Stimulated activated CD8-positive, alpha-beta memory T cell treated with anti-CD3 and anti-CD28 coated beads, Interleukin-12 subunit alpha, Interleukin-12 subunit beta, amount 100 ng/mL, for 1 hour (primary cell): ENCODE measurements at places on chromosomes 2 and 18.

GRCh38 chr2:216802516-216803215, 57.2 kb downstream of the TNP1 start:
- DNase-seq = no peak

- DNase-seq = no peak
These were observed 216.9 kb downstream of the SRBD1 start for GRCh38 chr2:45394216-45394615.

DNA sequence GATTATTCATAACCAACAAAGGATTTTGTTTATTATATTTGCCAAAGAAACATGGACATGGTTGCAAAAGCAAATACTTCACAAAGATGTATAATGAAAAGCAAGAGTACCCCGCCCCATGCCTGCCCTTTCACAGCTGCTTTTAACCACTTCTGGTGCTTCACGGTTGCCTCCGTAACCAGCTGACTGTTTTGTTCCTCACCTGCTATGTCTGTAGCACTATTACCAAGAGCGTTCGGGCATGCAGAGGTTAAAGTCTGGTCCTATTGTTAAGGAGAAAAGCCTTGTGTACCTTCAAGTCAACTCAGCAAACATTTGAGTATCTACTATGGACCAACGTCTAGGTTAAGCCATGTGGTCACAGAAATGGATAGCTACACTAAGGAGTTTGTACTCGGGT, 115.2 kb upstream of the FOSL2 start:
- DNase-seq = no peak

- DNase-seq = no peak
These were observed 85.0 kb downstream of the LIPG start for GRCh38 chr18:49646873-49647272.

GRCh38 chr2:105376789-105377240, 22.0 kb downstream of the FHL2 start:
- DNase-seq = no peak

GRCh38 chr18:39806525-39806924, 2148.5 kb upstream of the PIK3C3 start:
- DNase-seq = no peak

- no peak for DNase-seq
These were observed 1.8 kb downstream of the CNNM3 start for GRCh38 chr2:96817882-96818281.

GRCh38 chr2:18110222-18110621, 231.8 kb downstream of the KCNS3 start:
- DNase-seq = no peak

GRCh38 chr2:147331790-147332419, 512.9 kb upstream of the ACVR2A start:
- DNase-seq = peak; percentile 35

GRCh38 chr2:240965296-240965904, 33.0 kb upstream of the SNED1 start:
- DNase-seq = no peak

GRCh38 chr2:151857650-151858049, 29.4 kb upstream of the ARL5A start:
- no peak for DNase-seq

DNA sequence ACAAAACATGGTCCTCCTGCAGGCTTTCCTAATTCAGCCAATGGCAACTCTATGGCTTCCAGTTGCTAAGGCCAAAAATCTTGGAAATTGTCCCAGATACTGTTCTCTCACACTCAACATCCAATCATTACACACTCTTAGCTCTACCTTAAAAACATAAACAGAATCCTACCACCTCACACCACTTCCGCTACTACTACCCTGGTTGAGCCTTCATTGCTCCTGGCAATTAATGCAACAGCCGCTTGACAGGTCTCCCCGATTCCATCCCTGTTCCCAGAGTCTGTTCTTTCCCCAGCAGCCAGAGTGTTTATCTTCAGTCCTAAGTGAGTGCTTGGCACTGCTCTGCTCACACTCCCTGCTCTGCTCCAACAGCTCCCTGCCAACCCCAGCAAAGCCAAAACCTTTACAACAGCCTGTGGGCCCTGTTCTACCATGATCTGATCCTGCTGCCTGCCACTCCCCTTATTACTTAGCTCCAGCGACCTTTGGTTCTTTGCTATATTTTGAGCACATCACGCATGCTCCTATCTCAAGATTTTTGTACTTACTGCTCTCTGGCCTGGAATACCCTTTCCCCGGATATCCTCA, 67.5 kb upstream of the AMMECR1L start:
- no peak for DNase-seq

DNA sequence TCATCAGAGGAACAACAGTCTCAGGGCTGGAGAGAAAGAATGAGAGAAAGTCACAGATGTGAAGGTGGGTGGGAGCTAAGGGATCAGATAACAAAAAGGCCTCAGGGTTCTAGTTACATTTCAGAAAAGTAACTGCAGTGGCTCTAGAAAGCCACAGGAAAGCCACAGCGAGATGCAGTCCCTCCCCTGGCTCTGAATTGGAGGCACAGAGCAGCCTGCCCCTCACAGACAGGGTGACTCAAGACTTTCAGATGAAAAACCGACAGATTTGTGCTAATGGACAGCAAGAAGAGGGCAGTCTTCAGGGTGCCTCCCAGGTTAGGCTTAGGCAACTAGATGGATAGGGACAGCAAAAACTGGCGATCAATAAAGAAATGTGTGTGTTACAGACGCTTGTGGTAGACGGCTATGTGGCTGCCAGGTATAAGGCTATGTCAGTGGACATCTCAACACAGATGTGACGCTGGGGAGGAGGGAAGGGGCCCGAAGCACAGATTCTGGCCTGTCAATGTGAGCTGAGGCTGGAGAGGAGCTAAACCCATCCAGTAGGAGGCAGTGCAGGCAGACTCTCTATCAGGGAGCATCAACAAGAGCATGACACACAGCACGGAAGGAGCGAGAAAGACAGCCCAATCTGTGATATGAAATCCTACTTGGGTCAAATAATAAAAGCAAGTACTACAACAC, 26.2 kb downstream of the UNC50 start:
- no peak for DNase-seq

GRCh38 chr18:38241736-38242135, 676.1 kb upstream of the CELF4 start:
- no peak for DNase-seq

GRCh38 chr2:109446278-109447131, 167.3 kb downstream of the SEPTIN10 start:
- DNase-seq = no peak

DNA sequence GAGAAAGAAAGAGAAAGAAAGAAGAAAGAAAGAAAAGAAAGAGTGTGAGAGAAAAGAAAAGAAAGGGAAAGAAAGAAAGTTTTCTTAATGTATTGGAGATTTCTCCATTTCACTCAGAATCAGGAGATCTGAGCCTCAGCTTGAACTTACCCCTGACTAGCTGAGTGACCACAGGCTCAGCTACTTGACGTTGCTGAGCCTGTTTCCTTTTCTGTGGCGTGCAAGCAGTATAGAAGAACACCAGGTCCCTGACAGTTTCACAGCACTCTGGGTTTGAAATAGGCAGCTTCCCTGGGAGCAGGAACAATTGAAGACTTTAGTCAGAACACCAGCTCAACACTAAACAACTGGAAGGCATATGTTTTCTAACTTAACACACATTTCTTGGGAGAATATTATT, 44.7 kb downstream of the MARCO start:
- DNase-seq = no peak

- no peak for DNase-seq
These were observed 48.1 kb downstream of the MAIP1 start for GRCh38 chr2:200003444-200003843.

DNA sequence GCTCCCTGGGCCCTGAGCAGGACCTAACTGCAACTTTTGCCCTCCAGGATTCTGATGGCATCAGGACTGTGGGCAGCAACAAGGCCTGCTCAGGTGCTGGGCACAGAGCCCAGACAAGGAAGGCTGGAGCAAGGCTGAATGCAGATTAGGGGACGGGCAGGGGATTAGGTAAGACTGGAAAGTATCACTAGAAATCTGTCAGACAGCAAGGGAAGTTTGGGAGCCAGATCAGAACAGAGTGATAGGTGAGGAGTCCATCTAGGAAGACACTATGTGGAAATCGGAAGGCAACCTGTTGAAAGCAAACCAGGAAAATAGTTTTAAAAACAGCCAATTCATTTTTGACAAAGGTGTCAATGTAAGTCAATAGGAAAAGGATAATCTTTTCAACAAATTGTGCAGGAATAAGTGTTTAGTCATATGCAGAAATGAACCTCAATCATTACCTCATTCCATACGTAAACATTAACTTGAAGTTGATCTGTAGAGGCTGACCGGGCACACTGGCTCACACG, 56.4 kb upstream of the STPG4 start:
- DNase-seq = no peak

- DNase-seq = no peak
These were observed 118.8 kb downstream of the MEP1B start for GRCh38 chr18:32308493-32309120.

DNA sequence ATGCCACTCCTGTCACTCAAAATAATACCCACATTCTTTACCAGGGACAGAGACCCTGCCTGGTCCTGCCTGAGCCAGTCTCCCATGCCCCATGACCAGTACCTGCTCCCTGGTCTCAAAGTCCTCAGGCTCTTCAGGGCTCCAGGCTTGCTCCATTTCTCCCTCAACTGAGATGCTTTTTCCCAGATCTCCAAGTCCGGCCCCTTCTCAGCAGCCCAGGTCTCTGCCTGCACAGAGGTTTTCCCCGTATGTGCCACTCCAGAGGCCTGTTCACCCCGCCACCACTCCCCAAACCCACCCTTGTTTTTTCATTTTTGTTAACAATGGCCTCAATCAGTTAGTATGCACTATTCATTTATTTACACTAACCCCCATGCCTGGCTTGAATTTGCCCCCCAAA, 499.5 kb upstream of the MYT1L start:
- DNase-seq = no peak

GRCh38 chr2:184783576-184783975, 185.2 kb downstream of the ZNF804A start:
- DNase-seq = no peak

- no peak for DNase-seq
These were observed 58.3 kb upstream of the BCL2L11 start for GRCh38 chr2:111062417-111062816.

GRCh38 chr2:44836174-44836573, 105.3 kb upstream of the SIX3 start:
- DNase-seq = no peak

GRCh38 chr18:30271716-30272115, 770.8 kb downstream of the DSC3 start:
- DNase-seq = no peak

GRCh38 chr2:30109856-30110255, 37.0 kb upstream of the YPEL5 start:
- DNase-seq = no peak

DNA sequence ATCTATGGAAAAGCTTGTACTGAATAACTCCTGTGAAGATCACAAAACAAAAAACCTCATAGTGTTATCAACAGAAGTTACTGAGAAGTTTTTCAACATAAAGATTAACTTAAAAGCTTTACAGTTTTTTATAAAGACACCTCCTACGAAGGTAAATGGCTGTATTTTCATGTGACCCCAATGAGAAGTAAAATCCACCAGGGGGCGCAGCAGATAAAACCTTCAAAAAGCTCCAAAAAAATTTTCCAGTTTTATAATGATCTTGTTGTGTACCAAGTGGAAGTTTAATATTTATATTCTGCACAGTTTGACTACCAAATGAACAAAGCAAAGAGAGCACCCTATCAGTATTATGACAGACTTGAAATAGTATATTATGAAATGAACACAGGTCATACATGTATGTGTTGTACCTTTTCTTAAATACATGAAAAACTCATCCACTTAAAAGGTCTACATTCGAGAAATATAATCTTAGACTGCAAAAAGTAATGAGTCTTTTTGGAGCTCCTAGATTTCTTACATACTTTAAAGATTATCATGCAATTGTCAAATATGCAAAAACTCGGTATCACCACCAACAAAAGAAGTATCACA, 38.5 kb downstream of the PNO1 start:
- DNase-seq = peak; percentile 14

DNA sequence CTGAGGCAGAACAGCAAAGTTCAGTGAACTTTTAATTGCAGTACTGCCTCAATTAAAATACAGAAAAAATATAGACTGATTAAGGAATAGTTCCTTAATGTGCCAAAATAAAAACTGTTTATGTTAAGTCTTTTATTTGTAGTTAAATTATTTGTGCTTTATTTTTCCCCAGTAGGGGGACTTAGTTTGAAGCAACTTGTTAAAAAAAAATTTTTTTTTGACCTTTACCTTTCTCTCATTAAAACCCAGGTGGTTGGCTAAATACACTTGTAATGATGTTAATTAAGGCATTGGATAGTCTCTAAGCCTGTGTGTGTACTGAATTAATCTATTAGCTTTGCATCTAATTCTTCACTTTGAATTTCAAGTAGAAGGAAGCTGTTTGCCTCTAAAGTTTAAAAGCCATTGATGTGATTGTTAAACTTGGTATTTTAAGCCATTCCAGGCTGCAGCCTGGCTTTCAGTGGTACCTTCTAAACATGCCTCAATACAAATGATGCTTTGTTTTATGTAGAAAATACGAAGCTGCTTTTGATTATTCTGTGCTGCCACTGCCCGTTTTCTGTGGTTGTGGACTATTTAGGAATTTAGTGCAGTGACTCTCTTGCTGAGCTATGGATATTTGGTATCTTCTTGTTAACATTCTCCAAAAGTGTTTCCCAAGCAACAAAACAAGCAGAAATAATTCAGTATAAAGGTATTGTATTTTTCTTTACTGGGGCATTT, 102.9 kb downstream of the TANC1 start:
- no peak for DNase-seq

DNA sequence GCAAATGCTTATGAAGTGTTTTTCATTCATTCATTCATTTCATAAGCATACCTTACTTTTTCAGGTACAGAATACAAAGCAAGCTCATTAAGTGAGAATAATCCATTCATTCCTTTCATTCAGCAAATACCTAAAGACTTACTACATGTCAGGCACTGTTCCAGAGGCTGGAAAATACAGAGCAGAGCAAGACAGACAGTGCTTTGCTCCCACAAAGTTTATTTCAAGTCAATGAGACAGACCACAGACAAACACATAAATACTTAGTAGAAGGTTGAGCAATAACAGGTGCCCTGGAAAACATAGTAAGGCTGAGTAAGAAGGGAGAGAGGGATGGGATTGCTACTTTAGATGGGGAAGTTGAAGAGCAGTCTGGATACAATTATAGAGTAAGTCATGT, 309.8 kb downstream of the C1D start:
- no peak for DNase-seq

GRCh38 chr2:1635823-1636222, 108.5 kb downstream of the PXDN start:
- no peak for DNase-seq

- no peak for DNase-seq
These were observed 170.2 kb downstream of the ZEB2 start for GRCh38 chr2:144349674-144350073.

- DNase-seq = no peak
These were observed 47.7 kb downstream of the COLEC12 start for GRCh38 chr18:452816-453215.

- no peak for DNase-seq
These were observed 3.5 kb downstream of the TRIB2 start for GRCh38 chr2:12720278-12720620.
